ENCODE measurements at places on chromosomes 3 and 15. TPM values are rescaled to one million over a fixed set of nuclear protein-coding genes. Genes with fewer than 3 reads are reported as not detected.
A peak's percentile ranks its signal among the peaks of the same experiment; 100 is the strongest.

- DNase-seq, result peak; percentile 3
These were observed 347.7 kb downstream of the ZBBX start for GRCh38 chr3:167032267-167032876.

The EPHB1 gene
- total RNA-seq, result 0.88 TPM

- DNase-seq, result no peak
These were observed 24.7 kb upstream of the SCAANT1 start for GRCh38 chr3:63936925-63937324.

DNA sequence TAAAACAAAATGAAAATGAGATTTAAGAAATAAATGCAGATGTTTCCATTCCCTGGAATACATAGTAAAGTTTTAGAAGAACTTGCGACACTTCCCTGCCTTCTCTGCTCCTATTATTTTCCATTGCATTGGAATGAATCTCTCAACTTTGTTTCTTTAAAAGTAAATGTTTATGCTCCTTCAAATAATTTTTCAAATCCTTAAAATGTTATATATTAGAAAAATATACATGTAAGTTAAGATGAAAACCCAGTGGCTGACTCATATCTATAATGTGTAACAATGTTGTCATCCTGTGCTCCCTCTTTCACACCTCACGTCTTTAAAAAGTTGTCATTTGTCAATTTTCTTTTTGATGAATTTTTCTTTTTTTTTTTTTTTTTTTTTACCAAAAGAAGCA is 3.6 kb downstream of the RBMS3 start:
- no peak for DNase-seq

The DNAH12 gene
- total RNA-seq, result 0.15 TPM

- DNase-seq, result peak; percentile 14
These were observed 26.8 kb upstream of the ELP6 start for GRCh38 chr3:47540281-47540680.

The CKMT1A gene
- total RNA-seq, result not detected

Measured in HFFc6 (cell line).